ENCODE measurements at places on chromosomes 16 and 17.

DNA sequence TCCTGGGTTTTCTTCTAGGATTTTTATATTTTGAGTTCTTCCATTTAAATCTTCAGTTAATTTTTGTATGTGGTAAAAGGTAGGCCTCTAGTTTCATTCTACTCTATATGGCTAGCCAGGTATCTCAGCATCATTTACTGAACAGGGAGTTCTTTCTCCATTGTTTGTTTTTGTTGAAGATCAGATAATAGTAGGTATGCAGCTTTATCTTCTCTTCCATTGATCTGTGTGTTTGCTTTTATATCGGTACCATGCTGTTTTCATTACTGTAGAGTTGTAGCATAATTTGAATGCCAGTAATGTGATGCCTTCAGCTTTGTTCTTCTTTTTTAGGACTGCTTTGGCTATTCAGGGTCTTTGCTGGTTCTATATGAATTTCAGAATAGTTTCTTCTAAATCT, 77.3 kb downstream of the USP22 start:
- H3K4me3 ChIP-seq = no peak overlapping the region
- no peaks in the 10 kb centered on the region for H3K4me1 ChIP-seq
- DNase-seq = no peak

DNA sequence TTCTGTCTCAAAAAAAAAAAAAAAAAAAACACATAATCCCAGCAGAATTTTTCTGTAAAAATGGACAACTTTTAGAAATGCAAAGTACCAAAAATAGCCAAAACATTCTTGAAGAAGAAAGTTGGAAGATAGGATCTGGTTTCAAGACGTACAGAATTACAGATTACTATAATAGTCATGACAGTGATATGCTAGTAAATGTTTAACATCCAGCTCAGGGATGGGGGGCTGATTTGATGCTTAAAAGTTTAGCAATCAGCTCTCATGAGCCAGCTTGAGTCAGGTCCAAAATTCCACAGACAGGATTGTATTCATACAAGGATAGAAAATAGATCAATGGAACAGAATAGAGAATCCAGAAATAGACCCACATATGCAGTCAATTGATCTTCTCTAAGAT, 100.5 kb downstream of the CYB561 start:
- H3K27me3 ChIP-seq = no peaks in the 10 kb centered on the region
- H3K4me1 ChIP-seq = no peaks in the 10 kb centered on the region
- no peaks in the 10 kb centered on the region for H3K36me3 ChIP-seq
- H3K27ac ChIP-seq = no peak overlapping the region
- DNase-seq = no peak
- no peak overlapping the region for H3K4me3 ChIP-seq

DNA sequence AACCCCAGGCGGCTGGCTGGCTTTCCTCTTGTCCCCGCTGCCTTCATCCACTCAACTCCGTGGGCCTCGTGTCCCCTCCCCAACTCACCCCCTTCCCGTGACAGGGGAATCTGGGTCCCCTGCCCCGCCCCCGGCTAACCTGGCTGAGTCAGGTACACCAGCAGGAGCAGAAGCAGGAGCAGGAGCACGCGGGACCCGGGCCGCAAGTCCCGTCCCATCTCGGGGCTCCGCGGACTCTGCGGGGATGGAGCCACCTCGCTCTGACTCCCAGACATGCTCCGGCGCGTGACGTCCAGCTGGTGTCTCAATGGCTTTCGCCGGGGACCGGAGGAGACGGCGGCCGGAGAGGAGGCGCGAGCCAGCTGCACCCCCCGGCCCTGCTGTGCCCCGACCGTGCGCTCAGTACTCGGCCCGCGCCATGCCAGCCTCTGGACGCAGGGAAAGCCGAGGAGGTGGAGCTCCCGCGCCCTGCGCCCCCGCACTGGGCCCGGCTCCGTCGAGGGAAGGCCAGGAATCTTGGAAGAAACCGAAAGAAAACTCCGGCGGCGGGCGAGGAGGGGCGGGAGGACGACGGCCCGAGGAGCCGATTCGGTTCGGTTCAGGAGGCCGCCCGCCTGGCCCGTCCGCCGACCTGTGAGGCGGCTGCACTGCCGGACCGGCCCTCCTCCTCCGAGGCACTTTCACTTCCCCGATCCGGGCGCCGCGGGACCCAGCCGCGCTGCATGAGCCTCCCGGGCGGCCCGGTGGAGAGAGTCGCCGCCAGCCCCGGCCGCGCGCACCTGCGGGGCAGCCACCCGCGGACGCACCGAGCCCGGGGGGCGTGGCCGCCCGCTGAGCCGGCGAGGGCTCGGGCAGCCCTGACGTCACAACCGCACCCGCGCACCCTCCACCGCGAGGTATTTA, at the start of the genes CXCL16 and ZMYND15:
Gene CXCL16, minus strand, starts transcription at position 807 of the 903 bp plus-strand sequence. Its CDS starts 589 bp downstream, at position 218.
Gene ZMYND15, plus strand, starts transcription at position 712 of the 903 bp plus-strand sequence. CDS start 716 bp downstream, outside the sequence.
- H3K4me1 ChIP-seq = no peaks in the 10 kb centered on the region
- H3K36me3 ChIP-seq = peaks cover 9% of the 10 kb centered on the region
- peak; percentile 71 for DNase-seq

DNA sequence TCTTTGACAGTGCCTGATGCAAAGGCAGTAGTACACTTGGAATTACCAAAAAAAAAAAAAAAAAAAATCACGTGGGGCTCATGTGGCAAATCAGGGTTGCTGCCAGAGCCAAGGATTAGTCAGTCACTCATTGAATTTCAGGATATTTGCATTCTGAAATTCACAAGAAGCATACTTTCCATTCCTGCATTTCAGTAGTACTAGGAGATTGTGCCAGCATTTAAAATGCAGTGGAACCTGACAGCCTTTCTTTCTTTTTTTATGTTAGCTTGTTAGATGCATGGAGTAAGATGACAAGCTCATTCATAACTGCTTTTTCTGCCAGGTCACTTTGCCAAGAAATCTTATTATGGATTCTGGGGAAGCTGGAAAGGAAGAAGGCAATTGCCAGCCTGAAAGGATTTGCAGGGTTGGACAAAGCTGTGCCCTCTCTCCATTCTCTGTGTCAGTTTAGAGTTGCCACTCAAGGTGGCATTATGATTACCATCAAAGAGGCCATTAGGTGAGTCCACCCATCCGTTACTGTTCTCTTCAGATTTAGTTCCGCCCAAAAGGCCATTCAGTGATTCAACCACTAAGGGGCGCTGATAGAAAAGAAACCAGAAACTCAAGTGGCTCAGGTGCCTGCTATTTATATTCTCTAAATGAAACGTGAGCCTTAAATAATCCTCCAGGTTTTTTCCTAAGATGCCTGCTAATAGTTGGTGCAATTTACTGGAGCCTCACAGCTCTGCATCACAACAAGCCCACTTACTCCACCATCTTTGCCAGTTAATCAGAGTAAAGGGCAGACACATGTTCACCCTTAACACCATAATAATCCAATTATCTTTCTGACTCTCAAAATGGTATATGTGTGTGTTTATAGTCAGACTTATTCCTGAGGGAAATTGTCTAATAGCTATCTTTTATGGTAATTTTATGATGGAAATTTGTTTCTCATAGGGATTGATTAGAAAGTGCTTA, 59.0 kb downstream of the TANGO6 start:
- H3K4me3 ChIP-seq = no peak overlapping the region
- DNase-seq = peak; percentile 63
- H3K27ac ChIP-seq = no peak overlapping the region
- no peaks in the 10 kb centered on the region for H3K4me1 ChIP-seq
- H3K36me3 ChIP-seq = no peaks in the 10 kb centered on the region

DNA sequence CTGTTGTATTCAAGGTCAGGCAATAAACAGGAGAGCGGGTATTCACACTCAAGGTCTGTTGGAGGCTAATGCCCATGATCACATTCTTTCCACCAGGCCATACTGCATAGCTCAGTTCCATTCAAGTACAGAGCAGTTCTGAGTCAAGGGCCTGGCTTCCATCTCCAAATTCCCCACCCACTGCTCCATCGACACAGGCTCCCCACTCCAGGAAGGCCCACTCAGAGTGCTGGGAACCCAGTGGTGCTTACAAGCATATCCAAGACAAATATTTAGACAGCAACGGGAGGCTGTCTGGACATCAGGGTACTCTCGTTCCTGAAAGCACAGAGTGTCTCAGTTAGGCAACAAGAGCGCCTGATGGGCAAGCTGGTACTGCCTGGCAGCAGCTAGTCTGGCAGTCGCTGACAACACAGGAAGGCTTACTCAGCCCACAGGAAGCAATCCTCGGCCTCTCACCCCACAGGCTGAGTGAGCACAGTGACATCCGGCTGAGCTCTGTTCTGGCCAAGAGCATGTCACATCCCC, 40.9 kb downstream of the RFFL start:
- H3K27me3 ChIP-seq = no peaks in the 10 kb centered on the region
- H3K27ac ChIP-seq = peak overlapping the region; percentile 67
- no peaks in the 10 kb centered on the region for H3K4me1 ChIP-seq
- no peak overlapping the region for H3K4me3 ChIP-seq
- no peaks in the 10 kb centered on the region for H3K36me3 ChIP-seq

DNA sequence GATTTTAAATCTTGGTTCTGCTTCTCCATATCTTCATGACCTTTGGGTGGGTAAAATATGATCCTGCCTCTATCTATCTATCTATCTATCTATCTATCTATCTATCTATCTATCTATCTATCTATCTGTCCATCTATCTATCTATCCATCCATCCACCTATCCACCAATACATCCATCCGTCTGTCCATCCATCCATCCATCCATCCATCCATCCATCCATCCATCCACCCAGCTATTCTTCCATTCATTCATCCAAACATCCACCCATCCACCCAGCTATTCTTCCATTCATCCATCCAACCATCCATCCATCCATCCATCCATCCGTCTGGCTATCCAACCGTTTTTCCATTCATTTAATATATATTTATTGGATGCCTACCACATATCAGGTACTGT, 11.5 kb downstream of the PRKCB start:
- no peaks in the 10 kb centered on the region for H3K4me1 ChIP-seq
- no peaks in the 10 kb centered on the region for H3K36me3 ChIP-seq
- DNase-seq = no peak
- no peaks in the 10 kb centered on the region for H3K27me3 ChIP-seq
- H3K27ac ChIP-seq = no peak overlapping the region
- no peak overlapping the region for H3K4me3 ChIP-seq

DNA sequence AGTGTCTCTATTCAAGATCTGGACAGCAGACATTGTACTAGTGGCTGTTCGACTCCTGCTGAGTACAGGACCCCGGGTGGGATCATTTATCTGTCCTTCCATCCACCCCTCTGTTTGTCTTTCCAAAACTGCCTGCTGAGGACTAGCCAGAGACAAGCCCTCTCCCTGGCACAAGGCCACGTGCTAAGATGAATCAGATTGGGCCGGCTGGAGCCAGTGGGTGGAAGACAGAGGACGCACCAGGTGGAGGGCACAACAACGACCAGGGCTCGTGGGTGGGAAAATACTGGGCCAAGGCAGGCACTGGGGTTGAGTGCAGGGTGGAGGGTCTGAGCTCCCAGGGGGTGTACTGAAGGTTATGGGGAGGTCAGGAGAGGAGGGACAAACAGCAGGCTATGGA, 1.4 kb upstream of the CA7 start:
- no peak overlapping the region for H3K27ac ChIP-seq
- H3K36me3 ChIP-seq = no peaks in the 10 kb centered on the region
- DNase-seq = no peak
- H3K4me3 ChIP-seq = no peak overlapping the region
- peaks cover 9% of the 10 kb centered on the region for H3K4me1 ChIP-seq

GRCh38 chr16:70600730-70601129, 45.6 kb upstream of the IL34 start:
- H3K4me3 ChIP-seq = no peak overlapping the region
- DNase-seq = no peak
- H3K27ac ChIP-seq = no peak overlapping the region
- H3K36me3 ChIP-seq = no peaks in the 10 kb centered on the region
- H3K4me1 ChIP-seq = no peaks in the 10 kb centered on the region

GRCh38 chr16:57623251-57624043, 5.0 kb upstream of the ADGRG1 start:
- H3K36me3 ChIP-seq = no peaks in the 10 kb centered on the region
- H3K4me3 ChIP-seq = no peak overlapping the region
- no peak for DNase-seq

- H3K36me3 ChIP-seq = no peaks in the 10 kb centered on the region
- no peaks in the 10 kb centered on the region for H3K27me3 ChIP-seq
- no peak overlapping the region for H3K4me3 ChIP-seq
- no peak overlapping the region for H3K27ac ChIP-seq
- DNase-seq = no peak
Observed at GRCh38 chr17:65684631-65685030, 123.2 kb upstream of the AXIN2 start.

- no peaks in the 10 kb centered on the region for H3K4me1 ChIP-seq
- no peak overlapping the region for H3K27ac ChIP-seq
- H3K27me3 ChIP-seq = no peaks in the 10 kb centered on the region
Observed at GRCh38 chr16:82061861-82062525, 26.9 kb downstream of the HSD17B2 start.

GRCh38 chr17:72145962-72146361, 25.1 kb downstream of the SOX9 start:
- H3K27ac ChIP-seq = no peak overlapping the region
- no peak for DNase-seq
- no peak overlapping the region for H3K4me3 ChIP-seq
- H3K27me3 ChIP-seq = no peaks in the 10 kb centered on the region

Measured in Peyer's patch (tissue), 4 donors.